NCI-H1092 (cell line): ENCODE measurements at places on chromosomes 1 and 21.

GRCh38 chr21:44377922-44378645, 24.7 kb downstream of the TRPM2 start:
- no peak for DNase-seq

DNA sequence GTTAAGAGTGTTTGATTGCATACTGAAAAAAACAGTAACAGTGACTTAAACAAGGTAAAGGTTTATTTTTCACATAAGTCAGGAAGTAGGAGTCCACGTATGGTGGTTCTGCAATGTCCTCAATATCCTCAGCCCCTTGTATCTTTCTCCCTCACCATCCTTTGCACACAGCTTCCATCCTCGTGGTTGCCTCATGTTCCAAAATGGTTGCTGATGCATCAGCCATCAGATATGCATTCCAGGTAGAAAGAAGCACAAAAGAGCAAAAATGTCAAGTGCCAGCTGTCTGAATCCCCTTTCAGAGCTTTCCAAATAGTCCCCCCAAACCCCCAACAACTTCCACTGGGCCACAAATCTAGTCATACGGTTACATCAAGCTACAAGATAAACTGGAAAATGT, 138.1 kb downstream of the SYF2 start:
- DNase-seq = no peak

- DNase-seq = no peak
These were observed 8.1 kb upstream of the TEDDM1 start for GRCh38 chr1:182408435-182409075.

- no peak for DNase-seq
These were observed 25.8 kb downstream of the IL6R start for GRCh38 chr1:154430903-154431302.

- no peak for DNase-seq
These were observed 30.7 kb downstream of the GRHL3 start for GRCh38 chr1:24349891-24350290.

DNA sequence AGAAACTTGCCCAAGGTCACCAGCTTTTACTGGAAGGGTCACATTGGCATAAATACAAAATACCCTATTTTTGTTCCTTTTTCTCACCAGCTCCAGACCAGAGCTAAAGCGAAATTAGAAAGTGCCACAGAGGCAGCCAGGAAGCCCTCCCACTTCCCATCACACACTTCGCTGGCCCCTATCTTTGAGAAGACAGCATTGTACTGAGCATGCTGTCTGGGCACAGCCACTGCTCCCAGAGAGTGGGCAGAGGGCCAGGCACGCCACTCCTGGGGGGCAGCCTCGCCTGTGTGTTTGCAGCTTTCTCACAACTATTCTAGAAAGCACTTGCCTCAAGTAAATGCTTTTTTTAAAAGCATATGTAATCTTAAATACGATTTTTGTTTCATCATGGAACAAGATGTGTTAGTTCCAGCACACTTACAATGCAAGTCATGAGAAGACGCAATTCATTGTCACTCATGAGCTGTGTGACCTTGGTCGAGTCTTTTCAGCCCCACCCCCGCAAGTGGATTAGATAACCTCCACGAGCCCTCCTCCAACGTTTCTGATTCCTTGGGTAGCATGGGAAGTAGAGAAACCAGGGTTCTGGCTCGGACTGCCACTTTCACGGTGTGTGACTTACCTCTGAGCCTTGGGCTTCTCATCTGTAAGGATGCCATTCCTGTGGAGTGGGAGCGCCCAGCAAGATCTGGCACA, 25.7 kb upstream of the EPHA8 start:
- no peak for DNase-seq

- DNase-seq = no peak
These were observed 72.1 kb downstream of the BACE2 start for GRCh38 chr21:41240040-41240439.

DNA sequence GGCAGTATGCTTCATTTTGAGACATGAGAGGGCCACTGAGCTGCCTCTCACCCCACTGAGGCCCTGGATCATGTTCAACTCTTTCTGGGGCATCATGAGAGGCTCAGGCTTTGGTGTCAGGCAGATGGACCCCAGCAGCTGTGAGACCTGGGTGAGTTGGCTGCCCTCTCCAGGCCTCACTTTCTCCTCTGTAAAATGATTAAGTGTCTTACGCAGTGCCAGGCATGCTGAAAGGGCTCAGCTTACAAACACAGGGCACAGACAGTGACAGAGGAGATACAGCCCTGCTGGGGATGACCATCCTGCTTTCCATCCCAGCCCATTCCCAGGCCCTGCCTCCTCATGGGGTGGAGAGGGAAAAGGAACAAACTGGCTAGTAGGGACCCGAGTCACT, 387.4 kb downstream of the MATN1 start:
- DNase-seq = no peak
